ENCODE measurements at places on chromosomes 1 and 21.
A peak's percentile ranks its signal among the peaks of the same experiment; 100 is the strongest.

- no peak for DNase-seq
These were observed 8.1 kb upstream of the SLC25A34 start for GRCh38 chr1:15727866-15728534.

- no peak for DNase-seq
These were observed 160.1 kb downstream of the FASLG start for GRCh38 chr1:172818841-172819527.

DNA sequence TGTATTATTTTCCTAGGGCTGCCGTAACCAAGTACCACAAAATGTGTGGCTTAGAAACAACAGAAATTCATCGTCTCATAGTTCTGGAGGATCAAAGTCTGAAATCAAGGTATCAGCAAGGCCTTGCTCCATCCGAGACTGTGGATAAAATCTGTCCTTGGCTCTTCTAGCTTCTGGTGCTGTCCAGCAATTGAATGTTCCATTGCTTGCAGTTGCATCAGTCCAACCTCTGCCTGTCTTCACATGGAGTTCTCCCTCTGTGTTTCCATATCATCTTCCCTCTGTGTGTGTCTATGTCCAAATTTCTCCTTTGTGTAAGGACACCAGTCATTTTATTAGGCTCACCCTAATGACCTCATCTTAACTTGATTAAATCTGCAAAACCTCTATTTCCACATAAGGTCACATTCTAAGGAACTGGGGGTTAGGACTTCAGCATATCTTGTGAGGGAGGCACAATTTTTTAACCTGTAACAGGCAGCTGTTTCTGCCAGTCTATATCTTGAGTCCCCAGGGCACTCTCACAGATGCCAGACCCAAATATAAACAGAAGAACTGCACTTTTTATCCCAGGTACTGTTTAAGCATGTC is 84.2 kb downstream of the ERG start:
- no peak for DNase-seq

- no peak for DNase-seq
These were observed 172.0 kb downstream of the LRRC40 start for GRCh38 chr1:70033266-70033873.

GRCh38 chr1:168719306-168720111 is 9.5 kb downstream of the DPT start:
- DNase-seq = no peak

- DNase-seq = peak; percentile 4
These were observed 85.7 kb downstream of the BRINP2 start for GRCh38 chr1:177256153-177257075.

- no peak for DNase-seq
These were observed 7.5 kb upstream of the MAN1A2 start for GRCh38 chr1:117359561-117360289.

DNA sequence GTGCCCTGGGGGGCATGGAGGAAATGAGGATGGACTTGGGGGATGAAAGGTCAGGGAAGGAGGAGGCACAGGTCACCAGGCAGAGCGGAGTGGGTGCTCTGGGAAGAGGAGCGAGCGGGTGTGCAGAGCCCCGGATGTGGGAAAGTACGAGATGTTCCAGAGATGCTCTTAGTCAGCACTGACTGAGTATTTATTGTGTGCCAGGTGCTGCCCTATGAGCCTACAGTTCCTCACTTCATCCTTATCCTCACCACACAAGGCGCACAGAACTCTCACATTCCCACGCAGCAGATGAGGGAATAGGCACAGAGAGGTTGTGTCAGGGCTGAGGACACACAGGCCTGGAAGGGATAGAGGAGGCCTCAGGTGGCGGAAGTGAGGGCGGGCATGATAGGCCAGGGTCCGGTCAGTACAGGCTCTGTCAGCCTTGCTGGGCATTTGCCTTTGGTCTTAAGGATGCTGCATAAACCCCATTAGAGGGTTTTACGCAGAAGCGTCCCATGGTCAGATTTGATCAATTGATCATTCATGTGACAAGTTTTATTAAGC is 77.3 kb downstream of the ARHGEF10L start:
- DNase-seq = no peak

Data from G401 (cell line).